ENCODE measurements at places on chromosomes 6 and 20. TPM values are rescaled to one million over a fixed set of nuclear protein-coding genes. Genes with fewer than 3 reads are reported as not detected.

Gene KCNK17
- not detected for total RNA-seq

Gene AURKA
- total RNA-seq, result 8.7 TPM

GRCh38 chr6:93453956-93454355 is 34.6 kb upstream of the EPHA7 start:
- no peak for DNase-seq

GRCh38 chr6:51855310-51856082 is 231.9 kb downstream of the PKHD1 start:
- DNase-seq, result peak; percentile 21

- no peak for DNase-seq
Measured at GRCh38 chr20:2762578-2763131, 37.8 kb downstream of the CPXM1 start.

DNA sequence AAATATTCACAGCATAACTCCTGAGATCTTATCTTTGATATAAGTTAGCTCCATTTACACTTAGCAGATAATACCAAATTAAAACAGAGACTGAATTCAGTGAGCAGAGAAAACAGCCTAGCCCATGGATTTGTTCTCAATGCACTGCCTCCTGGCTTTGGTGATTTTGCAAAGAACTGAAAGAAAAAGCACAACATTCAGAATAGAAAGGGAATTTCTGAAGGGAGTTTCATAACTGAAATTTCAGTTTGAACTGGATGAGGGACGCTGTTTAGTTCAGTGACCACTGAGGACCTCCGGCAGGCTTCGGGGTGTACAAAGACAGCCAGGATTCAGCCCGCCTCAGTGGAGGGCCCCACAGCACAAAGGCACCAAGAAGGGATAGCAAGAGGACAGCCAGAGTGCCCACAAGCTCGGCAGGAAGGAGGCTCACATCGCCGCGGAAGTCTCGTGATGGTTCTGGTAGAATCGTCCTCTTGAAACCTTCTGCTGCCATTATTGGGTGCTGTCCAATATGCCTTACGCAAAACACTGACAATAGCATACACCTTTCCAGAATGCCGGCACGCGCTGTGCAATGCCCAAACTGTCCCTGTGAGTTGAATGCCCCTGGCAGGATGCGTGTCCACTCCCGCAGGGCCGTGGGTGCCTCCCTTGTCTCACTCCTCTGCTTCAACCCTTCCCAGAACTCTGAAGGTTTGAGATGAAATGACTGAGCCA is 9.7 kb upstream of the IRF4 start:
- DNase-seq, result no peak

- DNase-seq, result no peak
Measured at GRCh38 chr6:2773449-2773848, 8.3 kb downstream of the WRNIP1 start.

DNA sequence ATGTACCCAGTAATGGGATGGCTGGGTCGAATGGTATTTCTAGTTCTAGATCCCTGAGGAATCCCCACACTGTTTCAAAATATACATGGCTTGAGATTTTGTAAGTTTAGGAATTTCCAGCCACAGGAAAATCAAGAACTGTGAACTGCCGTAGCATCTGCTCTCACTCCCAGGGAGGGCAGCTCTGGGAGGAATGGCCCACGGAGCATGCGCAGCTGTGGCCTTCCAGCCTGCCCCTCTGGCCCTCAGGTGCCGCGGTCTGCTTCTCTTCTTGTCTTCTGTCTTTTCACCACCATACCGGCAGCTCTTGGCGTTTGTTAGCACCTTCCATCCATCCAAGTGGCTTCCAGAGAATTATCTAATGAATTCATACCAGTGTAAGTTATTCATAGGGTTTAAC is 19.9 kb upstream of the EXOC2 start:
- DNase-seq, result no peak

Data from lower leg skin (tissue), 4 donors.